ENCODE measurements at places on chromosomes 2 and 18. TPM values are rescaled to one million over a fixed set of nuclear protein-coding genes. Genes with fewer than 3 reads are reported as not detected.

Gene LRRC30
- polyA plus RNA-seq = not detected

Gene BOLL
- not detected for polyA plus RNA-seq

Gene DPP4
- 0.77 TPM for polyA plus RNA-seq

Gene ANKRD30BL
- polyA plus RNA-seq = not detected

Gene RFTN2
- 2.2 TPM for polyA plus RNA-seq

GRCh38 chr18:35324926-35325655 is 19.1 kb downstream of the ZNF24 start:
- no peak for DNase-seq

GRCh38 chr18:6593142-6593885 is 136.2 kb upstream of the ARHGAP28 start:
- DNase-seq = no peak

GRCh38 chr18:62732617-62733016 is 17.3 kb downstream of the PHLPP1 start:
- no peak for DNase-seq

GRCh38 chr18:13390711-13391110 is 172.2 kb downstream of the LDLRAD4 start:
- peak; percentile 10 for DNase-seq

GRCh38 chr2:6694555-6694954 is 171.2 kb downstream of the CMPK2 start:
- no peak for DNase-seq

DNA sequence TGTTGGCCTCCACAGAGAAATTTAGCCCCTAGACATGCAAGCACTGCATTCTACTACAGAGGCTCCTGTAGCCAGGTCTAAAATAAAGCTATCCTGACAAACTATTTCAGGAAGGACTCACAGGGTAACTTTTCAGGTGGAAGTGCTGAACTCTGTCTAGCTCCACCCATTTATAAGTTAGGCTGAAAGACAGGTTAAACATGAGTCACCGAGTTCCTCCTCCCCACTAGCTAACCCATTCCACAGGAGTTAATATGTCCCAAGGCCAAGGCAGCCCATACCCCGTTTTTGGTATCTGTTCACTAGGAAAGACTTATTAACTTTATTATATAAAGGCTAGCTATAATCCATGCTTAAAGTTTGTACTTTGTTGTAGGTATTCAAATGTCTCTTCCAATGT is 3.5 kb downstream of the CWC22 start:
- no peak for DNase-seq

DNA sequence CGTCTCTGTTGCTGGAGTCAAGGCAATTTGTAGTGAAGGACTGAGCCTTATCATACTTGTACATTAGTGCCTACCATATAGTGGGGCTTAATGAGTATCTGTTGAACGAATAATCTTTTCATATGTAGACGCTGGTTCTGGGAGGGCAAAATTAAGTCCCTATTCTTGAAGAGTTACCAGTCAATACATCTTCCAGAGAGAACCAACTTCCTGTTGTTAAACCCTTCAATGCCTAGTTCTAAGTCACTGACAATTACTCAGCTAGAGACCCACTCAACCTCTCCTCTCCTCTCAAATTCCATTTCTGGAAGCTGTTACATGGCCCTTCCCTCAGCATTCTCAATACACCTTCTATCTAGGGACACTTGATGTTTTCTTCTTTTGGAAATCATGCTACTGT is 1.1 kb upstream of the MOB4 start:
- DNase-seq = no peak

- no peak for DNase-seq
Observed at GRCh38 chr2:218002143-218002844, 501 bp downstream of the TNS1 start.

DNA sequence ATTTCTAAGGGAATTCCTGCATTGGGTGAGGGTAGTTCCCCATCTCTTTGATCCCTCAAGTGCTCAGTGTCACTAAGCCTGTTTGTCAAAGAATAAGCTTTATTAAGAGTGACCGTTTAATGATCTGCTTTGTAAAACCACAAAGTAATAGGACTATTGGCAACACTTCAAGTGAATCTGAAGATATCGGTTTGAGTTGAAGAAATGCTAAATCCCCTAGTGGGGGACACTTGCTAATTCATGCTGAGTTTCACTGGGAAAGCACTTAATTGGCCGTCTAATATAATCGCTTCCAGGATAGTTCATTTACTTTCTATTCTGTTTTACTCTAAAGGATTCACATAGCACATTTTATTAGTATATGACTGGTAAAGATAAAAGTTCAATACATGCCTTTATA is 54.4 kb downstream of the DTNA start:
- no peak for DNase-seq

Data from adrenal gland (tissue), 19 donors.